Heart left ventricle (tissue), 16 donors: ENCODE measurements at places on chromosomes 13 and 19. TPM values are rescaled to one million over a fixed set of nuclear protein-coding genes. Genes with fewer than 3 reads are reported as not detected.

DNA sequence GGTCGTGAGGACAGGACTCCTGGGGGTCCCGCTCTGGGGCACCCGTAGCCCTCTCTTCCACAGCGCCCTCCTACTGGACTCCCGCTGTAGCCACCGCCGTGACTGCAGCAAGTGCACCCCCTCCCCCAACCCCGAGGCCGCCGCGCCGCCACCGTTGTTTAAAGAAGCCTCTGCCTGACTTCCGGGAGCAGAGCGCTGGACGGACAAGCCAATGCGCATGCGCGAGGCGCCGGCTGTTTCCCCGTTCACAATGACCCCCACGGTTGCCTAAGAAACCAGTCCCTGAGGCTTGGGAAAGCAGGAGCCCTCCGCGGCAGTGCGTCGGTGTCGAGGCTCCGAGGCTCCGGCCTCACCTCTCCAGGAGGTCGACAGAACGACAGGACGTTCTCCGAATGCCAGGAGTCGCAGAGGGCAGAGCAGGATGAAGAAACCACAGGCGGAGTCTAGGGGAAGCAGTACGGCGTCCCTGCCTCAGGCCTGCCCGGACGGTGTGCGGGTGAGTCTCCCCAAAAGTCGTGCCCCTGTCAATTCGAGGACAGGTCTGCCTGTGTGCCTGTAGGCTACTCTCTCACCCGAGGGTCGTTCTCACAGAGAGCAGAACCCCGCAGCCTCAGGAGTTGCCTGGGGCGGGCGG, 70.5 kb upstream of the ZNF420 start:
- H3K4me3 ChIP-seq: peak overlapping the region; percentile 42
- peak; percentile 90 for DNase-seq
- no peaks in the 10 kb centered on the region for H3K27me3 ChIP-seq
- peak overlapping the region; percentile 69 for H3K27ac ChIP-seq
- H3K4me1 ChIP-seq: no peaks in the 10 kb centered on the region
- no peaks in the 10 kb centered on the region for H3K36me3 ChIP-seq

CNFN gene
- 0.62 TPM for total RNA-seq

GRCh38 chr19:16217716-16218451, 20.2 kb downstream of the AP1M1 start:
- no peak for DNase-seq
- H3K27ac ChIP-seq: no peak overlapping the region
- peaks cover 75% of the 10 kb centered on the region for H3K36me3 ChIP-seq
- H3K4me3 ChIP-seq: no peak overlapping the region
- no peaks in the 10 kb centered on the region for H3K27me3 ChIP-seq
- peaks cover 4% of the 10 kb centered on the region for H3K4me1 ChIP-seq

DNA sequence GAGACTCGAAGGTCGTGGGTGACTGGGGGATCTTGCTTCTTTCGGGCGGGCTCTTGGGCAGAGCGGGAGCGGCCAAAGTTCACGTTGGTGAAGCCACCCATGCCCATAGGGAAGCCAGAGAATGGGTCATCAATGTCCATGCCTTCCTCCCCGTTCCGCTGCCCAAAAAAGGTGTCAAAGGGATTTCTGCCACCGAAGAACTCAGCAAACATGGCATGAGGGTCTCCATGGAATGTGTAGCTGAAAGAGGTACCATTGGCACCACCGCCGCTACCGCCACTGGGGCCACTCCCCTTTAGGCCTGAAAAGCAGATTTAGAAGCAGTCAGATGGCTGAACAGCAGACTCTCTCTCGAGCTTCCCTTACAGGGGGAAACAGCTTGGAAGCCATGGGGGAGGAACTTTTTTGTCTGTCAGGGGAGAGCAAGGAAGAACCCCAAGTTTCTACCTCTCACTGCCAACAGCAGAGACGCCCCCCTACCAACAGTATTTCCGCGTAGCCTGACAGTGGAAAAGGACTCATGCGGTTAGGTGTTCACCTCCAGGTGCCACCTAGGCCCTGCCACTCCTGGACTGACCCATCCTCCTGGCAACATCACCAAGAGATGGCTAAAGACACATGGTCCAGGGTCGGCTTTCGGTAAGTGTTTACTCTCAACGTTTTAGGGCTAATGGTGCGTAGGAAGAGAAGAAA, 1.3 kb downstream of the DNAJB1 start:
- H3K4me1 ChIP-seq: peaks cover 32% of the 10 kb centered on the region
- no peaks in the 10 kb centered on the region for H3K27me3 ChIP-seq
- peaks cover 37% of the 10 kb centered on the region for H3K36me3 ChIP-seq
- peak overlapping the region; percentile 100 for H3K4me3 ChIP-seq
- peak overlapping the region; percentile 100 for H3K27ac ChIP-seq
- no peak for DNase-seq
